Vagina (tissue), 2 donors: ENCODE measurements at places on chromosomes 5 and 9.

- DNase-seq: no peak
Observed at GRCh38 chr5:126659805-126660482, 59.2 kb downstream of the PHAX start.

DNA sequence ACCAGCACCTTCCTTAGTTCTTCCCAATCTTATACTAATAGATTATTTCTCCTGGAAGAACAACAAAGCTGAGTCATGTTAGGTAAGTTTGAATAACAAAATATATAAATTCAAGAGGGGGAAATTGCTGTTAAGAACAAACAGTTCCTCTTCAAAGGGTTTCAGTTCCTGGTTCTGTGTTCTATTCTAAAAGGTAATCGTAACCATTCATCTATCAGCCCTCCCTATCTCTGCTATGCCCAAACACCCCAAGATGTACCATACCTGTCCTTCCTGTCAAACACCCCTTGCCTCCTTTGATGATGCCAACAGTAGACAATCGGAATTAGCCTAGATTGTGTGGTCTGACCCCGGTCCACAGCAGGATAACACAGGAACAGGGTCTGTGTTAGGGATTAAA is 4.2 kb upstream of the RNF180 start:
- DNase-seq: no peak

DNA sequence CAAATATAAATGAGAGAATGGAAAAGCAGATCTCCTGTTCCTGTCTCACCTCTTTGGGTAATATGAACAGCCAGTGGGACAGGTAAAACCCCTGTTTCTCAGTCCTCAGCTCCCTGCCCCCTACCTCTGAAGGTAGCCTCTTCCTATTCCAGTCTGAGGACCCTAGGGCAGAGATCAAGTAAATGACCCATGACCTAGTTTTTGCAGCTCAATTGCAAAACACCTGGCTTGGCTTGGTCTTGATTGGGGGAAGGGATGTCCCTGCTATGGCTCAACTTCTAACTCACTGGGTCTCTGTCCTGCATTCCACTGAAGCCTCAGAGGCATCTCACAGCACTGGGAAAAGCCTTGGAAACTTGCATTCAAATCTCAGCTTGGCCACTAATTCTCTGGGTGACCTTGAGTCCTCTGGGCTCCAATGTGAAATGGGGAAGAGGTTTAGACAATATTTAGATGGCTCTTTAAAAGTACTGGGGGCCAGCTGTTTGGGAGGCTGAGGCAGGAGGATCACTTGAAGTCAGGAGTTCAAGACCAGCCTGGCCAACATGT is 1.6 kb upstream of the GALT start:
- DNase-seq: no peak

- DNase-seq: no peak
Observed at GRCh38 chr9:114247077-114247476, 75.8 kb upstream of the ORM1 start.
